Motor neuron (in vitro differentiated cells): ENCODE measurements at places on chromosomes 2 and 18. TPM values are rescaled to one million over a fixed set of nuclear protein-coding genes. Genes with fewer than 3 reads are reported as not detected.

DNA sequence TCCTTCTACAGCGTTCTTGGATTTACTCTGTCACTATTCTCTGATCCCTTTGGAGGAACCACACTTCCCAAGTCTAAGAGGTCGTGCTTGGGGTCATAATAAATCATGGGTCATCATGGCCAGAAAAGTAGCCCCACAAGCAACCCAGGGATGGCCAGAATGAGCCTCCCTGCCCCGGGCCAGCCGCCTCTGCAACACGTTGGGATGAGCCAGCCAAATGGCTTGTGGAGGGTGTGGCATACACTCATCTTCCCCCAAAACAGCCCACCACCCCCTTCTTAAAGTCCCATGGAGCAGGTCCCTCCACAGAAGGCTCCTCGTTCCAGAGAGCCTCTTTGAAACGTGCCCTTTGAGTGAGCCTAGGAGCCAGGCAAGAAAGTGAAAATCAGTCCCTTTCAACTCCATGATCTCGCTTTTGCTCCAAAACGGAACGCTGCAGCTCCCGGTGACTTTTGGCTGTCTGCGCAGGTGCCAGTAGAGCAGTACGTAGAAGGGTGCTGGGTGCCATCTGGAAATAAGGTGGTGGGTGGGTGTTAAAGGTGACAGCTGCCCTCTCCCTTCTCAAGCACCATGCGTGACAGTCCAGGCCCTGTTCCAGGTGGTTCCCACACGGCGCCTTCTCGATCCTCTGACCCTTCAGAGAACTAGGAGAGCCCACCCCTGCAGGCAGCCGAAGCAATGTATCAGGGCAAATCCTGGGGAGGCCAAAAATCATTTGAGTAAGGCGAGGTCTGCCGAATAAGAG lies 48.5 kb upstream of the FOSL2 start:
- ATAC-seq, result no peak

- no peak for ATAC-seq
Measured at GRCh38 chr2:168241208-168241607, 6.2 kb downstream of the STK39 start.

CCL20 gene
- total RNA-seq, result not detected in 2 replicates

- no peak for ATAC-seq
Measured at GRCh38 chr2:127706215-127706990, 5.1 kb downstream of the SFT2D3 start.

- no peak for ATAC-seq
Measured at GRCh38 chr2:221833966-221834365, 261.9 kb upstream of the EPHA4 start.

UGT1A8 gene
- total RNA-seq, result not detected in 2 replicates

DNA sequence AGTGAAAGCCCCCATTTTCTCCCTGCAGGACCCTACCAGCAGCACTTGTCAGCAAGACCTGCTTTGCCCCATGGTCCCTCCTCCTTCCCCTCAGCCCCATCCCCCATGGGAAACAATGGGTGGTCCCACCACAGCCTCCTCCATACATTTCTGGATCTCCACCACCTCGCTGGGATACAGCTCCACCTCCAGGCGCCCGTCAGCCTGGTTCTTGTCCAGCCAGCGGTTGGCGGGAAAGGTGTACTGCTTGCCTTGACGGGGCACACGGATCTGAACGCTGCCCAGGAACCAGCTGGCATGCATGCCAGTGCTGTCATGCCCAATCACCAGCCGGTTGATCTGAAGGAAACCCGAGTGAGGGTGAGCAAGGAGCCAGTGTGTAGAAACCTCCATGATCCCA lies 90.9 kb downstream of the LOXHD1 start:
- no peak for ATAC-seq

GRCh38 chr2:238415893-238416292 lies 10.8 kb upstream of the ASB1 start:
- no peak for ATAC-seq

DNA sequence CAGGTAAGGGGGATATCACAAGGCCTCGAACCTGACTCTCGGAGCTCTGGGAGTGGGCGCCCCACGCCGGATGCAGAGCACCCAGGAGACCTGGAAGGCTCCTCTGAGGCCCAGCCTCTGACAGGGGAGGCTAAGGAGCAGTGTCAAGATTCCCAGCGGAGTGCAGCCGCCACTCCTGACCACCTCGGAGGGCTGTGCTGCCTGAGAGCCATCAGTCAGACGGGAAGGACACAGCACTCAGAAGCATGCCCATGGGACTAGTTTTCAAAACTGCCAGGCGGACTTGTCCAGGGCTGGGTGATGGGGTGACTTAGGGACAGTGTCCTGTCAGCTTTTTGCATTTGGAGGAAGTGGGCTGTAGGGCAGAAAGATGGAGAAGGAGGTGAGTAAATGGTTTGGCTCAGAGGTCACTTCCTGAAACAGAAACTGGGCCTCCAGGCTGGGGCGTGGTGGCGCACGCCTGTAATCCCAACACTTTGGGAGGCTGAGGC lies 34.6 kb upstream of the B3GNT7 start:
- no peak for ATAC-seq

DNA sequence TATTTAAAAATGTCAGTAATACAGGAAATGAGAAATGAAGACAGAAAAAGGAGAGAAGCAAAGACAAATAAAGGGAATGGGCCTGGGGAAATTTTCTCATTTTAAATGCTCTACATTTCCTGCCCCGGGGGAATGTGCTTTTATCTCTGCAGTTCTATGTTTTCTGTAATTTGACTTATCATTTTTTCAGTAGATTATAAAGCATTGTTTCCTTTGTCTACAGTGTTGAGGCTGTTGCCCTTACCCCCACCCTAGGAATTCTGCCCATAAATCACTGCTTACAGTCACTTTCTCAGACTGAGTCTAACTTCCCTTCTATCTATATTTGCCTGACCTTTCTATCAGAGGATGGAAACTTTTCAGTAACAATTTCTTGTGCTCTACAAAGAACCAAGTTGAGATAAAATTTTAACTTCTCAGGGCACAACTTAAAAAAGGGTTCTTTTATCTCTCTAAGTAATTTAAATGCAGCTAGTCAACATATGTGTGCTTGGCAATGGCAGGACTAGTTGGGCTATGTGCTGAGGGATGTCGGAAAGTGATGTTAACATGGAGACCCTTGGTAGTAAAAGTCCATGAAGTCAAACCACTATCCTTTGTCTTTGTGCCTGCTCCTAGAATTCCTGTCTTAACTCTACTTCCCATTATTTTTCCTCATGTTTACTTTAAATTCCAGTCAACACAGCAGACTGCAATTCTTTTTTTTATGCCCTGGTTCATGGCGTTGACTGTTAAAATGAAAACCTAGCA lies 146.5 kb upstream of the MMADHC start:
- peak; percentile 49 for ATAC-seq

DNA sequence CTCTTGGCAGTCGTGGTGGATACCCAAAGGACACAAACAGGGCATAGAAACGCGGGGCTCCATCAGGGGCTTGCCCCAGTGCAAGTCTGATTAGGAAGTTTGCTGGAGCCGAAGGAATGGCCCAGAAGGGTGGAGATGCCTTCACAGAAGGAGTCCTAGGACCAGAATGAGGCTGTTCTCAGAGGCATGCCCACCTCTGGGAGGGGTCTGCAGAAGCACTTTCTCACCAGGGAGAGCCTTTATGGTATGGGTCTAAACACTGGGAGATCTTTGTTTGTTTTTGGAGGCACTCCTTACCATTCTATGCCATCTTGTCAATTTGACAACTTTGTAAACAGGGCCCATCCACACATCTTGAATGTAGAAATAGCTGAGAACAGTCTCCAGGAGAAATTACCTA lies 75.0 kb downstream of the CRIM1 start:
- no peak for ATAC-seq

DNA sequence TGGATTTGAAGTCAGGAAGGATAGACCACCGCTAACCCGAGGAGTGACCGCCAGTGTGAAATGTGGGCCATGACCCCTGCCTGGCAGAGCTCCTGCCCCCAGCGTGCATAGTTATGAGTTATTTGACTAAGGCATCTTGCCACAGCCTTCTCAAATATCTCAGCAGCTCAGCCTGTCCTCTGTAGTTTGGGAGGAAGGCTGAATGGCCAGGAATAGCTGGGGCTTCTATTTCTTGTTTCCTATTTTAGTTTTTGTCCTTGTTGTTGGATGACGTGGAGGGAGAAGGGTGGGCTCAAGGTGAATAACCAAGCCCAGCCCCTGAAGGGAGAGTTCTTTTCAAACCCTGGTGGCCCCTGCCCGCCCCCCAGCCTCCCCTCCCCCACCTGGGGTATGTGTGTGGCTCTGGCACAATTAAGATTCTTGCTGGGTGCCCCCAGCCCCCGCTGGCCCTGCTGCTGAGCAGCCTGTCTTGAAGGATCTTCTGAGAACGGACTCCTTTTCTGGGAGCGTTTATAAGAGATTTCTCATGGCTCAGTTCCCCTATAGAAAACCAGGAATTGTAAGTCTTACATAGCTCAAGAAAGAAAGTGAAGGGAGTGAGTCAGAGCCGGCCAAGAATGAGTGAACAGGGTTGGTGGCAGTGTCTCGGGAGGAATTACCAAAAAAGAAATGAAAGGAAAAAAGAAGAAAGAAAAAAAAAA lies 157.4 kb downstream of the GLI2 start:
- ATAC-seq, result peak; percentile 19

DNA sequence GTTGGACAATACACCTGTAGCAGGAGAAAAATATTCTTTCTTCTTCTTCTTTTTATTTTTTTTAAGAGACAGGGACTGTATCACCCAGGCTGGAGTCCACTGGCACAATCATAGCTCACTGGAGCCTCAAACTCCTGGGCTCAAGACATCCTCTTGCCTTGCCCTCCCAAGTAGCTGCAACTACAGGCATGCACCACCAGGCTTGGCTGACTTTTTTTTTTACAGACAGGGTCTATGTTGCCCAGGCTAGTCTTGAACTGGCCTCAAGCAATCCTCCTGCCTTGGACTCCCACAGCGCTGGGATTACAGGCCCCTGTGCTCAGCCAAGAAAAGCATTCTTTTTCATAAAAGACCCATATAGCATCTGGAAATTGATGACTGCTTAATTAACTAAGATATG lies 17.1 kb upstream of the ARHGAP28 start:
- no peak for ATAC-seq

DNA sequence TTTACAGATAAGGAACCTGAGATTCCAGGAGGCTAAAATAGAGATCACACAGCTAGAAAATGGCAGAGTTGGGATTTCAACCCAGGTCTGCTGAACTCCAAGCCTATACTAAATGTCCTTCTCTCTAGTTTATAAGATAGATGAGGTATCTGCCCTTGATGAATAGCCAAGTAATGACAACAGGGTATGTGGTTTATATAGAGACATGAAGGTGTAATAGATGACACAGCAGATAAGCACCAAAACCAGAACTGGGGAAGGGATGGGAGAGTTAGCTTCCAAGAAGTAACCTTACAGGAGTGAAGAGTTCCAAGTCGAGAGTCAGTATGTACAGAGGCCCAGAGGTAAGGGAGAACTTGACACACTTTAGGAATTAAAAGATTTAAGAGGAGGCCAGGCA lies 104.7 kb upstream of the UBXN4 start:
- no peak for ATAC-seq

DNA sequence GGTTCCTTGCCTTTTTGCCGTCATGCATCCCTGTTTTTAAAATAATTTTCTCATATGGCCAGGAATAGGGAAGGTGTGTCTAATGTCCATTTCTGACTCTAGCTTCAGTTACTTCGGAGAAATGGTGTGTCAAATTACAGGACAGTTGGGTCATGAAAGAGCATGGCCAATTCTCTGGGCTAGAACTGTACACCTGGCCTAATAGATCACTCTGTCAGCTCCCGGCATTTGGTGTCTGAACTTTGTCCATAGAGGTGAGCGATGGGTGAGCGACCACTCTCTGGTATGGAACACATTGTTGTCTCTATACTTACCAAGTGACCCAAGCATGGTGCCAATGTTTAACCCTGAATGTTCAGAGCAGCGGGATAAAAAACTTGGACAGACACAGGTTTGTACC lies 38.3 kb upstream of the ASB18 start:
- ATAC-seq, result no peak

DNA sequence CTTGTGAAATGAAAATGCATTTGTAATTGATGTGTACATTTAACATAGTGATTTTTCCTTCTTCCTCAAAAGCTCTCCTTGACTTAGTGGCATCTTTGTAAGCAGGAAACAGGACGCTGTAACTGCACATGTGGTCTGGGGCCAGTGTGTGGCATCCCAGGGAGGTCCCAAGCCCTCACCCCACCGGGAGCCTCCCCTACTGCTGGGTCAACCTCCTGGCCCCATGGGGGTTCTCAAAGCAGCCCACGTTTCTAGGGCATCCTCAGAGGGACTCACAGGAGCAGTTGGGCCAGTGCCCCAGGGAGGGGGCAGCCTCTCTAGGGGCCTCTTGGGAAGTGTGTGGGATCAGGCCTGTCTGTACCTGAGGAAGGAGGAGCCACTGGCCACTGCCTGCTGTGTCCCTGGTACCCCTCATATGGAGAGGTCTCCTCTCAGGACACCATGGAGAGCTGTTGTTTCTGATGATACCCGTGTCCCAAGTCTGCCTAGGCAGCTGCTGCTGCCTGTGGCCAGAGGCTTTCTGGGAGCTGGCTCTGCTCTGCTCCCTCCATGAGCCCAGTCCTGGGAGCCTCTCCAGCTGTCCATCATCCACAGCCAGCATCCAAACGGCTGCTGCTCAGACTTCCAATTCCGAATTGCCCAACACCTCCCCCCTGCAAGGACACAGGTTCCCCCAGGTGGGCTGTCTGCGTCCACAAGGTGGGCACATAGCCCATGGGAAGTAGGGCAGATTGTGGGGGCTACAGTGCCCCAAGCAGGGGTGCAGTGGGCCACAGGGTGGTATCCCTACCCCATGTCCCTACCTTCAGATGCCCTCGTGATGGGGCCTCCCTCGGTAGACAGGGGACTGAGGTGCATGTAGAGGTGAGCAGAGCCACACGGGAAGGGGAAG lies 13.4 kb downstream of the ARHGEF4 start:
- ATAC-seq, result no peak

GRCh38 chr2:44267796-44268648 lies 7.3 kb upstream of the SLC3A1 start:
- peak; percentile 54 for ATAC-seq

GRCh38 chr18:50662775-50663383 lies 103.0 kb downstream of the MAPK4 start:
- peak; percentile 85 for ATAC-seq

- ATAC-seq, result no peak
Measured at GRCh38 chr2:208112969-208113368, 11.4 kb downstream of the CRYGD start.

ALPG gene
- 0.09 TPM in 1 of 2 replicates, not detected in the other for total RNA-seq

- ATAC-seq, result peak; percentile 41
Measured at GRCh38 chr2:226638576-226638975, 161.0 kb downstream of the IRS1 start.

DNA sequence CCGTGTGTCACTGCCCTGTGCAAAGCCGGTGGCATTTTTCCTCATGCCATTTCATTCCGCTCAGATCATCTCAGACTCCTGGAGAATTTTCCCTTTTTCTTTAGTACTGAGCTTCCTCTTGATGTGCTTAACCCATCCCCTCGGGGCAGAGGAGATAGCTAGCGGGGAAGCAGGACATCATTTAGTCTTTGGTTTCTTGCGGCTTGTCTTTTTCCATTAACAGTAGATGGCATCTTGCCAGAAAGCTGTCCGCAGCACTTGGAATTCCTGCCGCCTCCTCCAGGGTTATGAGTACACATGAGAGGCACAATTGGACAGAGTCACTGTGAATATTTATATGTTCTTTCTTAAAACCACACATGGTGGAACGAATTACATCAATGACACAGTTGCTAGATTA lies 226.6 kb downstream of the ALPK2 start:
- ATAC-seq, result peak; percentile 13

- ATAC-seq, result no peak
Measured at GRCh38 chr2:145740302-145740701, 1220.4 kb upstream of the ZEB2 start.

SERPINB10 gene
- total RNA-seq, result not detected in 2 replicates
